Inflammatory macrophage treated with lipopolysaccharide for 4 hours (primary cell): ENCODE measurements at places on chromosomes 4 and X.

- DNase-seq, result peak; percentile 76
These were observed 4.7 kb upstream of the NKX6-1 start for GRCh38 chr4:84503495-84504437.

DNA sequence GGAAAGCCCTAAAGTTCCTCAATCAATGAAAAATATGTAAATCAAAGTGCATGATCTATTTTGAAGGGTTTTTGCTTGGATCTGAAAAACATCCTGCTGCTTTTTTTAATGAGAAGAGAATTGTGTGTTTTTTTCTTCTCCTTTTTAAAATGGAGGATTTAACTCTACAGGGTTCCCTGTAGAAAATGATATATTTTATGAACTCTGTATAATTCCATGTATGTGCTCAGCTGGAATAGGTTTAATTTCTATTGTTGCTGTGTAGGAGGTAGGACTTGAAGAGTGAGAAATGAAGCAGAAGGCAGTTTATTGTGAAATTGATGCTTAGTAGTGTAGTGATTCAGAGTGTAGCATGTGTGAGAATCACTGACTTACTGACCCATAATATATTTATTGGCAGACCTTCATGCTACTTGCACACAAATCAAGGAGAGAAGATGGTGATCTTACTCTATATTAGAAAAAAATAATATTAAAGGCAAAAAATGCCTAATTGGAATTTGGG lies 286.8 kb upstream of the FSTL5 start:
- DNase-seq, result no peak

- peak; percentile 85 for DNase-seq
These were observed 3.7 kb downstream of the ZFP92 start for GRCh38 chrX:153414856-153415510.

DNA sequence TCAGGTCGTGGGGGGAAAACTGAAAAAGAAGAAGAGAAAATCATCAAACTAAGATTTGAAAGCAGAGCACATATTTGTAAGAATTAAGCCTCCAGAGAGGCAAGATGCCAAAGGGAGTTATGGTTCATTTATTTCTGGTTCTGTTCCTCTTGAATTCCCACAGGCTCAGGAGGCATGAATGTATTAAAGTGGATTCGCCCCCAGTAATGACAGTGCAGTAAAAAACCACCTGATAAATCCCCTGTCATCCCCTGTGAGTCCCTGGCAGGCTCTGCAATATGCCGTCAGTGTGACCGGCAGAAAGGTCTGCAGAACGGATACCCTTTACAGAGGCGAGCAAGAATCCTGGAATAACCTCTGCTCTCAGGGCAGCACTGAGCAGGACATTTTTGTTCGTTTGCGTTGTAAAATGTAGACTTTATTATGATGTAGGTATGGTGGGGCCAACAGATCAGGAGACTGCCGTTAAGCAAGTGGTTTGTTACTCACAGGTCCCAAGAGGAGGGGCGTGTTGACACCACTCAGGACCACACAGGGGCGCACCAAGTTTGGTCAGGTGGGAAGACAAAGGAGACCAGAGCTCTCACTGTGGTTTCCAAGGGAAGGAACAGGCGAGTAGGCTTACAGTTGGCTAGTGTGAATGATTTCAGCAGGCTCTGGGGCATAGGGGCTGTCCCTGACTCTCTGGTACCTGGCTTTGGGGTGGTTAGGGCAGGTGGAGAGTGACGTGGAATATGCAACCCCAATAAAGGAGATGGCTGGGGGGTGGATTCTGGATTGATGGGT lies 75.3 kb downstream of the DHRSX start:
- DNase-seq, result no peak

- DNase-seq, result peak; percentile 85
These were observed 502.4 kb downstream of the NLGN4X start for GRCh38 chrX:5726224-5726623.

GRCh38 chrX:40550066-40550465 lies 30.7 kb upstream of the ATP6AP2 start:
- DNase-seq, result no peak

DNA sequence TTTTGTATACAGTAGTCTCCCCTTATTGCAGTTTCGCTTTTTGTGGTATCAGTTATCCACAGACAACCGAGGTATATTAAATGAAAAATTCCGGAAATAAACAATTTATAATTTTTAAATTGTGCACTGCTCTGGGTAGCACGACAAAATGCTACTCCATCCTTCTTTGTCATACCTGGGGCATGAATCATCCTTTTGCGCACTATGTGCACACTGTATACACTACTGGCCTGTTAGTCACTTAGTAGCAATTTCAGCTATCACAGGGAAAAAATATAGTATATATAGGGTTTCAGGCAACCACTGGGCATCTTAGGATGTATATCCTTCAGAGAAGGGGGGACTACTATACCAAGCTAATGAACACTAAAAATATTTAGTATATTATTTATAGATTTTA lies 198.8 kb upstream of the FAT4 start:
- DNase-seq, result no peak
